ENCODE measurements at places on chromosomes 4 and X. TPM values are rescaled to one million over a fixed set of nuclear protein-coding genes. Genes with fewer than 3 reads are reported as not detected.

The GPR50 gene
- not detected for total RNA-seq

The XAGE2 gene
- not detected for total RNA-seq

The SASH3 gene
- total RNA-seq = not detected

The DDX53 gene
- total RNA-seq = not detected

The KLB gene
- total RNA-seq = 0.07 TPM
